ENCODE measurements at places on chromosomes 2 and 18. TPM values are rescaled to one million over a fixed set of nuclear protein-coding genes. Genes with fewer than 3 reads are reported as not detected.

GALR1 gene
- total RNA-seq: 0.54 TPM

DSG1 gene
- not detected for total RNA-seq

SLC5A7 gene
- 1.8 TPM for total RNA-seq

DNA sequence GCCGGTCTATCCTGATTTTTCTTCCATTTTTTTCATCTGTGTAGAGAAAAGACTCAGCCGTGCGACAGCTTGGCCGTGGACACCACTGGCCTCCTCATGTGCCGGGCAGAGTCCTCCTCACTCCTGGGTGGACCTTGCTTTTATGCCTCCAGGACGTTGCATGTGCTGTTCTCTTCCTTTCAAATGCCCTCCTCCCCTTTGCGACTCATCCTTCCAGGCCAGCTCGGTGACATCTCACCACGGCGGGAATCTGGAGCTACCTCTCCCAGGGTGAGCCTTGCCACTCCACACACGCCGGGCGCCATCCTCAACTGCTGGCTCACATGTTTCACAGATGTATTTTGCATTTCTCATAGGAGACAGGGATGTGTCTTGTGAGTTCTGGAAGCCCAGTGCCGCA lies 198.5 kb upstream of the HDAC4 start:
- peak; percentile 58 for DNase-seq

GRCh38 chr2:183105402-183106134 lies 18.7 kb upstream of the NUP35 start:
- DNase-seq: no peak

GRCh38 chr2:16288371-16289112 lies 348.2 kb downstream of the MYCN start:
- no peak for DNase-seq

DNA sequence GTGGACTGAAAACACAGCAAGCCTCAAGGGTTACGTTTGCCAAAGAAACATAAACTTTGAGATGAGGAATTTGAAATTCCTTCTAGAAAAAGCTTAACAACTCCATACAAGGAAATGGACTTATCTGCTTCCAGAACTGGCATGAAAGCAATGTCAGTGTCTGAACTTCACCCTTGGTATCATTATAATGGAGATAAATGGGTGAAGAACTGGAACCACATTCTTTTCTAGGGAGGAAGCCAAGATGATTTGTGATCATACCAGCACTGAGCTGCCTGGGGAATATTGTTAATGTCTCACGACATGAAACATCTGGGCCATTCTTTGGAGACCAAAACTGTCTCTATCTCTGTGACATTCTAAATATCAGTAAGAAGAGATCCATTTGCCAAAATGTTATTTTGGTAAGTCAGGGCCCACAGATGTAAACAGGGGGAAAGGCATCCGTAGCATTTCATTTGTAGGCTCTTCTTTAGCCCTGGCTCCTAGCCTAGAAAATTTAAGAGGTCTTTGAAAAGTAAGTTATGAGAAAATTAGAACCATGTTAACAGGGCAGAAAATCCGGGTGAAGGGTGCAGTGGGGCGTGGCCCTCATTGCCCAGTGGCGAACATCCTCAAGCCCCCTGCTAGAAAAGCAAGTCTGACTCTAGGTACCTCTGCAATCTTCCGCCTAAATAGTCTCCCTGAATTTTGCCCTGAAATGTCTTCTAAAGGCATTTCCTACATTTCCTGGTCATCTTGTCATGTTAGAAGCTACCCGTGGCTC lies 295.3 kb upstream of the EPAS1 start:
- no peak for DNase-seq

DNA sequence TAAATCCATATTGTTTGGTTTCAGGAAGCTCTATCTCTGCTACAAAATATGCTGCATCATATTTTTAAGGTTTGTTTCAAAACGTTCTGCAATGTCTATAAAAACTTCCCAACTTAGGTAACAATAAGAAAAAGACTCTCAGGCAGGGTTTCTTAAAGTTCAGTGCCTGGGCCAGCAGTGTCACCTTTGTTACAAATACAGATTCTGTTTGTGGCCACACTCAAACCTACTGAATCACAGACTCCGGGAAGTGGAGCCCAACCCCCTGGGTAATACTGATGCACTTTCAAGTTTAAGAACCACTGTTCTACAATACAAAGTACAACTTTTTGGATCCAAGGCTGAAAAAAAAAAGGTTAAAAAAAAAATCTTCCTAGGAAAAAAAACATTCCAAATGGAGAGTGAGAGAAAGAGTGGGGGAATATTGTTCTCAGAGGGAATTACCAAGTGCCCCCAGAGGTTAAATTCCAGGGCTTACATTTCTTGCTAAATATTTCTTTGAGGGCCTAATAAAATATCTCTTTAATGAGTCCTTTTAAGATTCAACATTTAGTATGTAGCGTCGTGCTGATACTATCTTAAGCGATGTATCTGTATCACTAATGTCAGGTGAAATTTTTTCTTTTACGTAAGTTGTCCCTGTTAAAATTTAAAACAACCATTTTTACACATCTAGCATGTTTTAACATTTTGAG lies 476.7 kb downstream of the TXNL1 start:
- no peak for DNase-seq

- no peak for DNase-seq
Measured at GRCh38 chr2:105618351-105618659, 126.4 kb upstream of the NCK2 start.

- no peak for DNase-seq
Measured at GRCh38 chr2:45879936-45880335, 228.5 kb downstream of the PRKCE start.

- DNase-seq: no peak
Measured at GRCh38 chr18:35641916-35642315, 60.4 kb downstream of the GALNT1 start.

DNA sequence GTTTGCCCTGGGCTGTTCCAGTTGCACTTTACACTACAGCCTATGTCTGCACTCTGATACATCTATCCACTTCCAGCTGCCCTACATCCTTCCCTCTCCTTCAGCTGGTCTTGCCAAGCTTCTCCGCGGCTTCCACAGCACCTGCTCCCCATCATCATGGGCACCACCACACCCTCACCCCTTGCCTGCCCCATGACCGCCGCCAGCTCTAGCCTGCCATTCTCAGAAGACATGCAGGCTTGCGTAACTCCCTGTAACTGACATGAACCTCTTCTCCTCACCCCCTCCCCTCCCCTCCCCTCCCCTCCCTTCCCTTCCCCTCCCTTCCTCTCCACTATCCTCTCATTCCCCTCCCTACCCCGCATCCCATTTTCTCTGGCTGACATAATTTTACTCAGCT lies 46.0 kb downstream of the PAX8 start:
- no peak for DNase-seq

- DNase-seq: no peak
Measured at GRCh38 chr18:23038712-23039111, 96.6 kb upstream of the CABLES1 start.

- DNase-seq: no peak
Measured at GRCh38 chr2:38722271-38723061, 28.7 kb downstream of the SRSF7 start.

DNA sequence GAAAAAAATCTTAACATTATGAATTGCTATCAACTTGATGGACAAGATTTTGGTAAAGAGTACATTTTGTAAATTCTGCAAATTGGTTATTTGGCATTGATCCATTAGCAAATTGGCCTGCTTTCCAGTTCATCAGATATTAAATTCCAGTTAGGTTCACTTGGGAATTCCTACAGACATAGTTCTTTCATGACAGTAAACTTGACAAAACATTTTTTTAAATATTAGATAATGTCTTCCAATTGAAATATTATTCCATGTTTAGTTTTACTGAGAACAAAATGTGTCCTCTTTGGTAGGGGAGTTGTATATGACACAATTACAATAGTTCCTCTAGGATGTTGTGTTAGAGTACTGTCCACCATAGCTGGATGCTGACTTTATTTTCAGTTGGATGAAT lies 141.9 kb downstream of the LCLAT1 start:
- no peak for DNase-seq

DNA sequence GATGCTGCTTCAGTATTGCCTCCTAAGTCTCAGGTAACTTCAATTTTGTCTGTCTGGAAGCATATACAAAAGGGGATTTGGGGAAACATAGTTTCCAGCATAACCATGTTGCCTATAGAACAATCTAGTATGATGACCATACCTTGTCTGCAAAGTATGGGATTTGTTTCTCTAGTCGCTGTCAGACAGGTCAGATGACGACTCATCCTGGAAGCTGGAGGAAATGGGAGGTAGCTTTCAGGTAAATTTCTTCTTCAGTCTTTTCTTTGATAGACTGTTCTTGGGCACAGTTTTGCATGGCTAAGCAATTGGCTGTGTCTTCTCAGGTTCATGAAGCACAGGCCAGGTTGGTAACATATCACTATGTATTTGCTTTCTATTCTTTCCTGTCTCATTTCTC lies 2.8 kb upstream of the OSBPL6 start:
- no peak for DNase-seq

GRCh38 chr18:10304853-10305252 lies 149.6 kb upstream of the APCDD1 start:
- no peak for DNase-seq
